Astrocyte of the cerebellum (primary cell): ENCODE measurements at places on chromosomes 11 and 22.

DNA sequence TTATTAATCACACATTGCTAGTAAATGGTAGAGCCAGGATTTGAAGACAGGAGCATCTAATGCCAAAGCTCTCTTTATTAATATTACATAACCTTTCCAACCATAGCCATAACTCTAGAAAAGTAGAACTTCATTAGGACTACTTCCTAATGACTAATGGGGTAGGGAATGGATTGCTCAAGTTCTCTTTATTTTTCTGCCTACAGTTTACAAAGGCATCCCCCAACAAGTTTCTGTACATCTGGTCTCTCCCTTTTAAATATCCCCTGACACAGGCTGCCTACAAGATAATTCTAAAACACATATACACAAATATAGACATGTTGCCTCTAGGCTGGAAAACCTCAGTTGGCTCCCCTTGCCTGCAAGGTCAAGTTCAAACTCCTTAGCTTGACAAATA is 534.9 kb downstream of the SOX6 start:
- no peak for DNase-seq

- peak; percentile 82 for DNase-seq
Observed at GRCh38 chr11:10304495-10305261, at the start of gene ADM. Gene ADM, plus strand, starts transcription at chr11:10305073. Its CDS starts 628 bp downstream, at chr11:10305701.

DNA sequence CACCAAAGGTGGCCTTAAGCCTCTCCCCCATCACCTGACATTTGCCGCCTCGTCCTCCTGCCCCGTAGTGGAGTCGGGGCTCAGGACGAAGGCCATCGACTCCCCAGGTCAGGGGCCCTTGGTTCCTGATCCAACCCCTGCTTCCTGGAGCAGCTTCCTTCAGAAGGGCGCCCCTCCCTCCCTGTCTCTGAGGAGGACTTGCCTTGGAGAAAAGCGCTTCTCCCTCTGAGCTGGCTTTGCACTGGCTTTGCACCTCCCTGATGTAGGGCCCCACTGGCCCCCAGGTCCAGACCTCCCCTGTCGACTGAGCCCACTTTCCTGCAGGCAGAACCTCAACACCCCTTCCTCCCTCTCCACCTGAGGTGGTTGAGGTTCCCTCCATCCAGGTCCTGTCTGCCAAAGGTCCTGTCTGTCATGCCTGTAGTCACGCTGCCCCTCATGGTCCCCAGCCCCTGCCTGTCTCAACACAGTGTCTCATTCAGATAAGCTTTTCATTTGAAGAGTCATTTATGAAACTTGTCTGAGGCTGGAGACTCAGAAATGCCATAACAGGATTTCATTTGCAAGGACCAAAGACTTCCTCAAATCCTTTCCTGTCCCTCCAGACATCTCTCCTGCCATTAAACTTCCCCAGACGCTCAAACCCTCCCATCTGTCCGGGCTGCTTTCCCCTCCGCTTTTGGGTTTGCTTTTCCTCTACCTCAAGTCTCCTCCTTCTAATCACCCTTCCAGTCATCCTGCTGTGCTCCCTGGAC is 78.4 kb downstream of the MYO7A start:
- DNase-seq = no peak

- DNase-seq = no peak
Observed at GRCh38 chr11:18705651-18706281, 7.2 kb downstream of the TMEM86A start.

DNA sequence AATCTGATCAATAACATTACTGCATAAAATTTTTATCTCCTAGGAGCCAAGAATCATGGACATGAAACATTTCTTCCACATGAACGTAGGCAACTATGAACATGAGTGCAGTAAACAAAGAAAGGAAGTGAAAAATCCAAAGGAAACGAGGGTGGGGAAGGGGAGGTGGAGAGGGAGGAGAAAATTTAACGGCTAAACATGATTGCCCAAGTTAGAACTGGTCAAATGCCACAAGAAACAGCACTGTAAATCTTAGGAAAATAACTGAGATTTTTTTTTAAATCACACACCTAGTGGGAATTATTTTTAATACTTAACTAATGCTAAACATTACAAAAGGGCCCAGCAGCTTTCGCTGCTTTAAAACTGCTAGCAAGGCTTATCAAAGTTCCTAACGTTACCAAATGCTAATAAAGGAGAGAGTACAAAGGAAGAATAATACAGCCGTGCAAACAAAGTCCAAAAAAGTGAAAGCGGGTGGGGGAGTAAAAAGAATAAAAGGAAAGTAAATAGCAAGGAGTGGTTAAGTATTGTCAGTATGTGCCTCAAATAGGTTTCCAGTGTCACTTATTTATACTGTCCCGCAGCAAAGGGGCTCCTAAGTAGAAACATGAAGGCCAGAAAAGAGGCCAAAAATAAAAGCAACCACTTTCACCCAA is 13.7 kb downstream of the NARS2 start:
- DNase-seq = no peak

DNA sequence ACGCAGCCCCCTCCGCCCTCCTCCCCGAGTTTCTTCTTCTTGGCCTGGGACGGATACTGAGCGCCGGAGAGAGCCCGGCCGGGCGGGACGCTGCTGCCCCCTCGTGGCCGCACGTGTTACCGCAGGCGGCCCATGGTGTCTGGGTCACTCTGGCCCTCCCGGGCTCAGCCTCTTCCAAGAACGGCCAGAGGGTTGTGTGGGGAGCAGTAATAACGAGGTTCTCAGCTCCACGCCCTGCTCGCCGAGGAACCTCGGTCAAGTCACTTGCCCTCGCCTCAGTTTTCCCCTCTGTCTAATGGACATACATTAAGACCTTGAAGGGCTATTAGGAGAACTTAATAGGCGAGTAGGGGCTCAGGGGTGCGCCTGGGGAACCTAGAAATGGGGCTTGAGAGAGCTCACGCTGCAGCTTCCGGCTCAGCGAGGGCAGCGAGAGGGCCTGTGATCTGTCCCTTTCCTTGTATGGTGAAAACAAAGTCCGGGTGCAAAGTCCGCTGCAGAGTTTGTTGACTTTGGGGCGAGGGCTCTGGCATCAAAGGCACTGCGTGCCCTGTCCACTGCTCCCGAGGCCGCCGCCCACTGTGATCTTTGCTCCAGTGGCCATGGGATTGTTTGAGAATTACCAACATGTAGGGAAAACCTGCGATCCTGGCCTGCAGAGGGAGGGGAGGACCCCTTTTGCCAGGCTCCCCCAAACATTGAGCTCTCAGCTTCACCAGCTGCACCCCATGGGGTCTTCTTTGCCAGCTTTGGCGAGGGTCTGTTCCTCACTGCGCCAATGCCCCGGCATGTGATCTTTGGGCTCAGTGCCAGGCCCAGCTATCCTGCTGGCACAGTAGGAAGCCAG is 14.4 kb upstream of the LRP5 start:
- DNase-seq = peak; percentile 23

- no peak for DNase-seq
Observed at GRCh38 chr11:33533386-33534052, 167.1 kb downstream of the C11orf91 start.

GRCh38 chr11:83033371-83033770 is 38.3 kb downstream of the RAB30 start:
- no peak for DNase-seq

DNA sequence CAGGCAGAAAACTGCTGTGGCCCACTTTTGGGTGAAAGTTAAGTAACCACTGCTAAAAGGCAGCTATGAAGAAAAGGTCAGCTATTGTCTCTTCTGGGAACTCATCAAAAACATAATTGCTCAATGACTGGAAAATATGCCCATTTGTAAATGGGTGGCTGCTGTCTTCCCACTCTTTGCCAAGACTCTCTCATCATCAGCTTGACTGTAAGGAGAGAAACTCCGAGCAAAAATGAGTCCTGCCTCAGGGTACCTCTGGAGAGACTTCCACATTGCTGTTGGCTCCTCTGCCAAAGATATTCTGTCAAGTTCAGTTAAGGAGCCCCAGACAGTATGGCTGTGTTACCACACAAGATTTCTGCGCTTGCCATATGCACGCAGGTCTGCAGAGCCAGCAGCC is 138.7 kb downstream of the BBOX1 start:
- DNase-seq = no peak

- DNase-seq = no peak
Observed at GRCh38 chr11:36251823-36252222, 37.4 kb downstream of the COMMD9 start.

DNA sequence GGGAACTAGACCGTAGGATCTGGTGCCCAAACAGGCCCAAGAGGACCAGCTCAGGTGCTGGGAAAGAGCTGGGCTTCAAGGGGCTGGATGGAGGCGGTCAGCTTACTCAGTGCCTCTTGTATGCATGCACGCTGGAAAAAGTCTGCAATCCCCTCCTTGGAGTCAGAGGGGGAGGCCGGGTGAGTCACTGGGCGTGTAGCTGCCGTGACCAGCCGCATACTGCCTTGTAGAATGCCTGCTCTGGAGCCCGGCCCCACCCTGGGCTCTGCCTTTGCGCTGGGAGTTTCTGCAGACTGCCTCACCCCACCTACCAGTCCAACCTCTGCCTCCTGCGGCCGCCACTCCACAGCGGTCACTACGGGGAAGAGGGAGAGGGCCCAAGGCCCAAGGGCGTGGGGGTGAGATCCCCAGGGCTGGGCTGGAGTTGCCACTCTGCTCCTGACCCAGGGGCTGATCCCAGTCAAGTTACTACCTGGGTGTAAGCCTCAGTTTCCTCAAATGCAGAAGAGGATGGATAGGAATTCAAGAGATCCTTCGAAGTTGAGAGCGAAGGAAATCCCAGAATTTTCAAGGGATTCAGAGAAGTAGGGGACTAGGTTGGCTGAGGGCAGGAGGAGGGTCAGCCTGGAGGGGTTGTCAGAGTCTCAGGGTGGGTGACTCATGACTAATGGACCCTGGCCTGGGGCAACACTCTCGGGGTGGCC is 4.2 kb downstream of the MRGPRF start:
- DNase-seq = peak; percentile 90

DNA sequence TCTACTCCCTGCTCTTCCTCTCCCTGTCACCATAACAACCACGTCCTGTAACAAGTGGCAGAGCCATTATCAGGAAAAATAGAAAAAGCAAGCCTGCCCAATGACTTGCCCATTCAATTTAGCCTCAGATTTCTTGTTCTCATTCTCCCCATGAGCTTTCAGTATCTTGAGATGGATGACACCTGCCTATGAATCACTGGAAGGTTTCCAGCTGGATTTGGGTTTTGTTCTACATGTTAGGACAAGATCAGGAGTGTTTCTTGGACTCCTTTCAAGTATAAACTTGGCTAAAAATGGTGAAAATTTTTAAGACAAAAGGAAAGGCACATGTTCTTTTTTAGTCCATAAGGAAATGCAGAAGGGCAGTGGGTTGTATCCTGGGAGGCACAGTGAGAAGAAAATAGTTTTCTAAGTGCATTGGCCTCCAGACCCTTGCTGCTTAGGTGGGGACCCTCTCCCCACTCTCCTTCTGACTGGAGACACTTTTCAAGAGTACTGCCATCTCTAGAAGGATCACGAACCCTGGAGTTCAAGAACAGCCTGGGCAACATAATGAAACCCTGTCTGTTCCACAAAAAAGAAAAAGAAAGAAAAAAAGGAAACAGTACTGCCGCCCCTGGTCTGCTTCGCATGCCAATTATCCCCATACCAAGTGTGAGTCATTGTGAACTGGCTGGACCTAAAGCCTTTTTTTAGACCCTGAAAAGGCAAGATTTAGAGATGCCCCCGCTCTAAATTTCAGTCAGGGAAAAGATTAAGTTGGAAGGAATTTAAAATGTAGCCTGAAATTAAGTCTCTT is 51.0 kb downstream of the MTNR1B start:
- DNase-seq = peak; percentile 74

DNA sequence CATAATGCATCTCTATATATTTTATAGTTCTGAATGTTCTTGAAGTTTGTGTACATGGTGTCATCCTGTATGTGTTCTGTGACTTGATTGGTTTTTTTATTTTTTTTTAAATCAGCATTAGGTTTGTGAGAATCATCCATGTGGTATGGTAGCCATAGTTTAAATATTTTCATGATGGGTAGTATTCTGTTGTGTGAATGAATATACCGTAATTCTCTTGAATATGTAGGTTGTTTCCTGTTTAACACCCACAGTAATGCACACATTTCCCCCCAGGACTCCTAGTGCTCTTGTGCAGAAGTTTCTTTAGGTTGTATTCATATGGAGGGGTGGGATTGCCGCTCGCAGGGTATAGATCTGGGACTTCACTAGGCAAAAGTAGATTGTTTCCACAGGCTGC is 2.0 kb downstream of the PACS1 start:
- no peak for DNase-seq

DNA sequence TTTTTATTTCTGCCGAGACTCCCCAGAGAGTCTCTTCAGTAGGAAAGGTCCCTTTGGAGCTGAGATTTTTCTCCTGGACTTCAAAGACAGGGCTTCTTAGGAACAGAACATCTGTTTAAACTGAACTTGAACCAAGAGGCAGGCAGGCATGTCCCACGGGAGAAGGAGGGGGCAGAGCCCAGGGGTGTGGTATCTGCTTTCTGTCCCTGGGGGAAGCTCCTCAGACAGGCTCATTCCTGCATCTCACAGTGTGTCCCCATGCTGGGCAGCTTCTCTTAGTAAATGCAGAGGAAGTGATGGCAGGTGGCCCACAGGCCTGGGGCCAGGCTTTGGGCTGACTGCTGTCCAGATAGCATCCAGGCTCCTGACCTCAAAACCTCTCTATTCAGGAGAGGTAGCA is 47.3 kb downstream of the TSPAN18 start:
- DNase-seq = no peak

- DNase-seq = no peak
Observed at GRCh38 chr22:17268501-17269223, 49.4 kb upstream of the ADA2 start.

DNA sequence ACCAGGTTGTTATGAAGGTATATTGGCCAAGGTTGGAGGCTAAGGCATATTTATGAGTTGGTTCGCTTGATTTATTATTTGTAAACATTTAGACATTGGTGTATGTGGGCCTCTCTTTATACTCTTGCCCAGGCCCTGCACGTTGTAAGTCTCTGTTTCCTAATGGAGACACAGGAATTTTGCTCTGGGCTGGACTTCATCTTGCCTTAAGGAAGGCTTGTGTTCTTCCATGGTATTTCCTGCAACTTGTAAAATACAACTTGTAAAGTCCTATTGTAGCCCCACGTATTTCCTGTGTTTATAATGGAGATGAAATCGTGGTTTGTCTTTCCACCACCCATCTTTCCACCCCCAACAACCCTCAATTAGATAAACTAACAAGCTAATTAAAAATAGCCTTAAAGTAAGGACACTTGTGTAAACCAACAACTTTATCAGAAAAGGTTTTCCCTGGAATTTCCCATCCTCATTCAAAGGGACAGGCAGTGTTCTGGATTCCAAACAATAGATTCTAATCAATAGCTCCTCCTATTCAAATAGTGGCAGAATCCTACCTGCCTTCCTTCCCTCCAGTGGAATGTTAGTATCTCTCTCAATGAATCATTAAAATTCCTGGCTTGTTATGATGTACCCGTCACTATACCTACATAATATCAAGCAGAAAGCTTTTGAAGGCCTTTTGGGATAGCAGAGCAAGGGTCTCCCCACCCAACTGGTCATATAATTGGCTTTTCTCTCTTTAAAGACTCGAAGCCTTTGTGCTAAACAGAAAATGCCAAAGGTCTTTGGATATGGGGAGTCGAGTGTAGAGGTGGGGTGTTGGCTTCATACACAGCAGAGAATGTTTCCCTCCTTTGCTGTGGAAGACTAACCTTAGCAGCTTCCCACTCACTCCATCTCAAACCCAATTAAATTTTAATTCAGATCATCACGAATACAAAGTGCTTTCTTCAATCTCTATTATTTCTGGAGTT is 77.1 kb downstream of the UBASH3B start:
- no peak for DNase-seq

- peak; percentile 49 for DNase-seq
Observed at GRCh38 chr11:46916286-46917108, 1.9 kb downstream of the LRP4 start.

GRCh38 chr11:115929618-115930129 is 425.5 kb upstream of the CADM1 start:
- DNase-seq = no peak
